Stimulated activated CD8-positive, alpha-beta memory T cell treated with anti-CD3 and anti-CD28 coated beads, Interleukin-12 subunit alpha, Interleukin-12 subunit beta, amount 100 ng/mL, for 1 hour (primary cell): ENCODE measurements at places on chromosomes 7 and 10.

DNA sequence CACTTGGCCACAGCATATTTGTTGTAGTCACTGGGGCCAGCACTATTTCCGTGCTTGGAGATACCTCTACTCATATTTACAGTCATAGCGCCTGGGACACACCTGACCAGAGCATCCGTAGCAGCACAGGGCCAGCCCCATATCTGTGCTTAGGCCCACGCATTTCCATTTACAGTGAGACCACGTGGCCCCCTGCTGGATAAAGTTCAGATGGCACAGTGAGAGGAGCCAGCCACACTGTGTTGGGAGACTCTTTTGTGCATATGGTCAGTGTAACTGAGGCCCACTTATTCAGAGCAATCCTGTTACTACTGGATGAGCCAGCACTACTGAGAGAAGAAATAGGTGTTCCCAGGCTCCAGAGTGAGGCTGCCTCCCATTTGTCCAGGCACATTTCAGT lies 455.3 kb downstream of the REEP3 start:
- DNase-seq = no peak

DNA sequence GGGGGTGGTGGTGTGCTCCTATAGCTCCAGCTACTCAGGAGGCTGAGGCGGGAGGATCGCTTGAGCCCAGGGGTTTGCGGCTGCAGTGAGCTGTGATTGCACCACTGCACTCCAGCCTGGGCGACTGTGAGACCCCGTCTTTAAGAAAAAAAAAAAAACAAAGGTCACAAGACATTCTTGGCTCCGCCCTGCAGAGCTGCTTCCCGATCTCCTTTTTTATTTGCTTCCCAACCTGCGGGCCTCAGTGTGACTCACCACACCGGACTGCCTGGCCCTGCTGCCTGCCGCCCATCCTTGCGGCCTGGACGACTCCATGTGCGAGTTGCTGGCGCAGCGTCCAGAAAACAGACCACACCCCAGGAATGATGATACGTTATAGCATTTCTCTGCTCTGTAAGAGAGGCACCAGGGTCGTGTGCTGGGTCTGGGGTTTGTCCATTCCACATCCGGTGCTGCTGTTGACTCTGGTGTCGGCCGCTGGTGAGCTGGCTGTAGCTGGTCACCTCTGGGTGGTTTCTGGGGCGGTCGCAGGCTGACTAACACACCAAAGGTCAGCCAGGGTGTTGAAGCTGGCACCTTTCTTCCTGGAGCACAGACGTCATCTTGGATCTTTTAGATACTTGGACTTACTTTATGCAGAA lies 123.6 kb downstream of the TCF7L2 start:
- no peak for DNase-seq

GRCh38 chr10:97632949-97633884 lies at the start of gene MORN4:
MORN4 (minus strand) TSS chr10:97633500; CDS start chr10:97619653, 13,847 bp downstream.
- DNase-seq = peak; percentile 77

DNA sequence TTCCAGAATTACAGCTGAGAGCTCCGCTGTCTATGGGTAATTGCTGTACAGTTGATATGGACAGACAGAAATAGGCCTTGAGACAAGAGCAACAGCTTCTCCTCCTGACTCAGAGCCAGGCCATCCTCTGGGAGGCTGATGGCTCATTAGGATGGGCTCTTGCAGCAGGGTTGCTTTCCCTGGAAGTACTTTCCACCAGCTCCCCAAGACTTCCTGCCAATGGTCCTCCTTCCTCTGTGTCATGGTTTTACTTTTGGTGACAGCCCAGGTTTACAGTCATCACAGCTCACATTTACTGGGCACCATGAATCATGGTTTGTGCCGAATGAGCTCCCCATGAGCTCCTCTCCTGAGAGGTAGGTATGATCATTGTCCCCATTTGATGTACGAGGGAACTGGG lies 131.8 kb downstream of the HECW1 start:
- no peak for DNase-seq

DNA sequence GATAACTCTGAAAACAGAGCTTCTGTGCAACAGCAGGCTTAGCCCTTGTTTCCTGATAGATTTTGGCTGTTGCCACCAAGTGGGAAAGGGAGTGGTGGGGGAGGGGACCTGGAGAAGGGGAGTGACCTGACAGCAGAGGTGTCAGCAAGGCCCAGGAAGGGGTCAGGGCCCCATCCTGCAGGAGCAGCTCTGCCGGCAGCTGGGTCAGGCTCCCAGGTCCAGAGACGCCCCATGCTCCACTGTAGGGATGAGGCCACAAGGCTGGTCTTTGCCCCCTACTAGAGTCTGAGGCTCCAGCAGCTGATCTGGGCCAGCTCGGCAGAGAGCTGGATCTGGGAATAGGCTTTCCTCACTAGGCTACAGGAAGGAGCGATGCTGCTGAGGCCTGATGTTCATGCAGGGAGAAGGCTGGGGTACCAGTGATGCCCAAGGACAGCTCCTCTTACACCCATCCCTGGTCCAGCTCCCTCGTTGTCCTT lies 44.0 kb upstream of the ZMIZ1 start:
- DNase-seq = no peak
